Pulmonary artery endothelial cell (primary cell): ENCODE measurements at places on chromosomes 4 and X. TPM values are rescaled to one million over a fixed set of nuclear protein-coding genes. Genes with fewer than 3 reads are reported as not detected.

Gene TMEM144
- total RNA-seq = 3.4 and 4.9 TPM in 2 replicates

Gene TLR1
- total RNA-seq = 6.5 and 7.5 TPM in 2 replicates

Gene PRSS12
- 0.26 TPM in 1 of 2 replicates, not detected in the other for total RNA-seq

Gene LRP2BP
- total RNA-seq = 0.33 and 0.39 TPM in 2 replicates

Gene GPC4
- not detected in 2 replicates for total RNA-seq

Gene LRIT3
- 0.04 TPM in 1 of 2 replicates, not detected in the other for total RNA-seq

Gene SOD3
- total RNA-seq = not detected in 2 replicates

Gene APLN
- total RNA-seq = 83.9 and 224 TPM in 2 replicates

DNA sequence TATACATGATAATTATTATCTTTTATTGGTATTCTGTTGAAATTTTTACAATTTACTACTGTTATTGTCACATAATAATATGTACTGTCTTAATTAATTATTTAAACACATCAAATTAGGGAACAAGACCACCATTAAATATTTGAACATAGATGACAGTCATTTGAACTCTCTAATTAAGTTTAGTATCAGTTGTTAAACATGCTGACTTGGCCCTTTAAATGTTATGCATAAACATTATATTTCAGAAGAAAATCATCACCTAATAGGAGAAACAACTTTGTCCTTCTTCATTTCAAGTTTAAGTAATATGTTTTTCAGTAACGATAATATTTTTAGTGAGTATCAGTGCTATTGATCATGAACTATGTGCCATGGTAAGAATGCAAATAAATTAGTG, 623.5 kb upstream of the GNPDA2 start:
- DNase-seq = no peak

- no peak for DNase-seq
Measured at GRCh38 chr4:46506876-46507275, 116.9 kb upstream of the GABRA2 start.

DNA sequence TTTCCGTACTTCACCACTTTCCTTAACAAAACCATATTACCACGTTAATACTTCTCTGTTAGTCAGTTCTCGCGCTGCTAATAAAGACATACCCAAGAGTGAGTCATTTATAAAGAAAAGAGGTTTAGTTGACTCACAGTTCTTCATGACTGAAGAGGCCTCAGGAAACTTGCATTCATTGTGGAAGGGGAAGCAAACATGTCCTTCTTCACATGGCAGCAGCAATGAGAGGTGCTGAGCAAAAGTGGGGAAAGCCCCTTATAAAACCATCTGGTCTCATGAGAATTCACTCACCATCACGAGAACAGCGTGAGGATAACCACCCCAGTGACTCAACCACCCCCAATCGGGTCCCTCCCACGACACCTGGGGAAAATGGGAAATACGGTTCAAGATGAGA, 289.8 kb upstream of the CLNK start:
- no peak for DNase-seq

DNA sequence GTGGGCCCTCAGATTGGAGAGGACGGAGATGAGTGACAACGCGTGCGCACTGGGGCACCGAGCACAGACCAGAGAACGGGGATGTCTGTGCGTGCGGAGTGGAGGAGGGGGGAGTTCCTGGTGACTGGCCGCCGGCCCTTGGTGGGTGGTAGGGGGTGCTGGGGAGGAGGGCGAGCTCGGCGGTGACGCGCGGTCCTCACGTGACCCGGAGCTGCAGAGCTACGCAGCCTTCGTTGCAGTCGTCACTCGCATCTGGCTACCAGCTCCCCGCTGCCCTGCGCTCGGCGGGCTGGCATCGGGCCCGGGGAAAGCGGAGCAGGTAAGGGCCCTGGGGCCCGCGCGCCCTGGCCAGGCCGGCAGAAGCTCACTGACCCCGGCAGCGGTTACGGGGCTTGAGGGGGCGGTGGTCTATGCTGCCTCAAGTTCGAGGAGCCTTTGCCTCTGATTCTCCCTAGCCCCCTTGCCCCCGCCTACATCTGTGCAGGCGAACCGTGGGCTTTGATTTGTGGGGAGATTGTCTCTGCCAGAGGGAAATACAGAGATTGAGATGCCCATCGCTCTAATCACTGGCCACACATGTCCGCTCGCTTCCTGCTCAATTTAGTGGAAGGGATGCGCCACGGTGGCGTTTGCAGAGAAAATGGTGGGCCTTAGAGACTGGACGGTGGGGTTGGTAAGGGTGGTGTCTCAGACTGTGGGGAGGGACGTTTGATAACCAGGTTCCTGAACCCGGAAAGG, at the start of gene ARMCX4:
Gene ARMCX4, plus strand, starts transcription at position 245 of the 738 bp plus-strand sequence. CDS start 3,134 bp downstream, outside the sequence.
- DNase-seq = peak; percentile 24

- DNase-seq = no peak
Measured at GRCh38 chrX:31219174-31219573, 147.3 kb upstream of the FTHL17 start.

DNA sequence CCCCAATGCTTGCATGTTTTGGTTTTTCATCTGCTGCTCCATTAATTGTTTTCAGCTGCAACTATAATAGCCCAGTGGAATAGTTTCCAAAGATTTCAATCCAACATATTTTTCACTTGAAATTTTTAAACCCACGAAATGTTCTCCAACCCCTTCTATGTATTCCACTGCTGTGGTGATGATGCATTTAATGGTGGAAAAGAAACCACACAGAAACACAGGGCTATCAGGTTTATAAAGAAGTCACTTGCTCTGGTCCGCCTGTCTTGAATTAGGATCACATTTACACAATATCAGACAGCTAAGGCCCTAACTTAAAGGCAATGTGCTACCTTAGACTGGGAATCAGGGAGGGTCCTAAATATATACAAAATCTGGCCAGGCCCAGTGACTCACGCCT, 35.0 kb downstream of the OPHN1 start:
- DNase-seq = no peak

GRCh38 chrX:46636223-46636622, 62.7 kb downstream of the CHST7 start:
- DNase-seq = no peak

DNA sequence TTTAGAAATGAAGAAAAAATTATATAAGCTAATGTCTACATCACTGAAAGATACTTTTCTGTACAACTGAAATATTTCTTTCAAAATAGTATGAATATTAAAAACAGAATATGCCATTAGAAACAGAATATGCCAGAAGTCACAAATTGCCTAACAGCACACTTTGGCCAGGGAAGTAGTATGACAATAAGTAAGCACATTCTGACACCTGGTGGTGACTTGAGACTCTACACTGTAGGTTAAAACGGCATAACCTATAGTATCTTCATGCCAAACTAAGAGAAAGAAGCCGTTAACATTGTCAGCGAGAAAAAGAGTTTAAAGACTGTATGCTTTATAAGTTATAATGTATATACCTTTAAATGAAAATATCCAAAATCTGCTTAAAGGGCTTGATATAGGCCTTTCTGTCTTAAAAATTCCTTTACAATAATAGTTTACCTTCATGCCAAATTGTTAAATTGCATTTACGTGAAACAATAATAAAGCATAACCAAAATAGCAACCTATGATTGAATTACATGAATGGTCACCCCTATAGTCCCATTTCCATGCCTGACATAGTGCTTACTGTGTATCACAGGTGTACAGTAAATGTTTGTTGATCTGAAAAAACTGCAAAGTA, 32.8 kb downstream of the FAM13A start:
- peak; percentile 49 for DNase-seq

DNA sequence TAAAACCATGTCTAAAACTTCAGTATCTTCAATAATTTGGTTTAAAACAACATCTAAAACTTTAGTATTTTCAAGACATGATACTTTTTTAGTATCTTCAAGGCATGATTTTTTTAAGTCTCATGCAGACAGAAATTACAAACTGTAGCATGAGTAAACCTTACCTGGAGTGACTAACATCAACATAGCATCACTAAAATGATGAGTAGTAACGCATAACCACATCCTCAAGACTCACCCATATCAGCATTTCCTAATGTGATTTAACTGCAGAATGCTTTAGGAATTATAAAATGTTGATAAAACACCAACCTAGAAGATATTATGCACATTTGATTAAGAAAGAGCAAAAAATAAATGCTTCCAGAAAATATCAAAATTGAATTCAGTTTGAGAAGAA, 19.7 kb upstream of the EDNRA start:
- no peak for DNase-seq

DNA sequence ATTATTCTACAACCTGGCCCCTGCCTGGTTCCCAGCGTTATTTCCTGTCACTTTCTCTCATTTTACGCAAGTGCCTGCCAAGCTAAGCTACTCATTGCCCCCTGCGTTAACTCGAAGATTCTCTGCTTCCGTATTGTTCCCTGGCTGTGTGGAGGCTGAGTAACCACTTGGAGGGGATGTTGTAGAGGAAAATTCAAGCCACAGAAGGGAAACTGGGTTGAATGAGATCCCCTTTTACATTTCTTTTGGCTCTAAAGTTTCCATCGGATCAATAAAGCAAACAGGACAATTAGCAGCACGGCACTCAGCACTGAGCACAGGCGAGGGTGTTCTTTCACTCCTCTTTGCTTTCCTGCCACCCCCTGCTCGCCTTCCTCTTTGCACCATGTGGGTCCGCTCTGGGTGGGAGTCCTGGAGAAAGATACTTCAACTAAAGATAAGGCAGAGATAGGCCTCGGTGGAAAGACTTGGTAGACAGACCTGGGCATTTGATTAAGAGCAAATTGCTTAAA, 4.2 kb upstream of the TMSB4X start:
- no peak for DNase-seq

GRCh38 chr4:173346074-173346473, 11.9 kb upstream of the HMGB2 start:
- no peak for DNase-seq

DNA sequence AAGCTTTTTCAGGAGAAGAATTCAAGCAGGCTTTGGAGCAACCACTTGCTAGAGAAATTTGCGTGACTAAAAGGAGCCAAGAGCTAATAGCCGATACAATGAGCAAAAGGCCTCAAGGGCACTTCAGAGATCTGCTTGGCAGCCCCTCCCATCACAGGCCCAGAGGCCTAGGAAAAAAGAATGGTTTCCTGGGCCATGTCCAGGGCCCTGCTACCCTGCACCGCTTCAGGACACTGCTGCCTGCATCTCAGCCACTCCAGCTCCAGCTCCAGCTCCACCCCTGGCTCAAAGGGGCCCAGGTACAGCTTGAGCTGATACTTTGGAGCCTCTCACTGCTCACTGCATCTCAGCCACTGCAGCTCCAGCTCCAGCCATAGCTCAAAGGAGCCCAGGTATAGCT, 98.9 kb downstream of the FAM13A start:
- no peak for DNase-seq

- no peak for DNase-seq
Measured at GRCh38 chrX:107107459-107107858, 11.2 kb downstream of the RBM41 start.

- DNase-seq = no peak
Measured at GRCh38 chr4:8079031-8079885, 79.4 kb downstream of the ABLIM2 start.

DNA sequence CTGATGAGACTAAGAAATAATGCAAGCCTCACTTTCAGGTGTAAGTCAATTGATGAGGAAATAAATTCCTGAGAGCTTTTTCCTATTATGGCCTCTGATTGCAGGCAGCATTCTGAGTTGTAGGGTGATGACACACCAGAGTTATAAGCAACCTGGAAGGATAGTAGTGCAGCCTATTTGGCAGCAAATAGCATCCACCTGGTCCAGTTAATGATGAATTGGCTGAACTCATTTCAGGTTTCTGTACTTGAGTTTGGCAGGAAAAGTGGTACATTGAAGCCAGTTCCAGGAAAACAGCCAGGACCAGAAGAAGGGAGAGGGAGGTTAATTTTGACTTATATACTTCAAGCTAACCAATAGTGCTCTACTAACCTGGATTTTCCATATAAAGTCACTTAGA, 316.8 kb downstream of the NAF1 start:
- DNase-seq = no peak

DNA sequence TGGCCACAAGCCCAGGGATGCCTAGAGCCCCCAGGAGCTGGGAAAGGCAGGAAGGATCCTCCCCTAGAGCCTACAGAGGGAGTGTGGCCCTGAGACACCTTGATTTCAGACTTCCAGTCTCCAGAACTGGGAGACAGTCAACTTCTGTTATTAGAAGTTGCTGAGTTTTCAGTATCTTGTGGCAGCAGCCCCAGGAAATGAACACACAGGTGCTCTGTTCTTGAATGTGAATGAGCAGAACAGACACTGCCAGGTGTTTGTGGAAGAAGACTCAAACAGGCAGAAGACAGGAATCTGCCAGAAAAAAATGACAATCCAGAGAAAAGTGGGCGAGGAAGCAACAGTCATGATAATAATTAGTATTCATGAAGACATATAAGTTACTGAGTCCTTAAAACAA, 64.5 kb upstream of the STS start:
- DNase-seq = no peak

- DNase-seq = no peak
Measured at GRCh38 chr4:33334416-33334815, 2614.2 kb downstream of the PCDH7 start.

DNA sequence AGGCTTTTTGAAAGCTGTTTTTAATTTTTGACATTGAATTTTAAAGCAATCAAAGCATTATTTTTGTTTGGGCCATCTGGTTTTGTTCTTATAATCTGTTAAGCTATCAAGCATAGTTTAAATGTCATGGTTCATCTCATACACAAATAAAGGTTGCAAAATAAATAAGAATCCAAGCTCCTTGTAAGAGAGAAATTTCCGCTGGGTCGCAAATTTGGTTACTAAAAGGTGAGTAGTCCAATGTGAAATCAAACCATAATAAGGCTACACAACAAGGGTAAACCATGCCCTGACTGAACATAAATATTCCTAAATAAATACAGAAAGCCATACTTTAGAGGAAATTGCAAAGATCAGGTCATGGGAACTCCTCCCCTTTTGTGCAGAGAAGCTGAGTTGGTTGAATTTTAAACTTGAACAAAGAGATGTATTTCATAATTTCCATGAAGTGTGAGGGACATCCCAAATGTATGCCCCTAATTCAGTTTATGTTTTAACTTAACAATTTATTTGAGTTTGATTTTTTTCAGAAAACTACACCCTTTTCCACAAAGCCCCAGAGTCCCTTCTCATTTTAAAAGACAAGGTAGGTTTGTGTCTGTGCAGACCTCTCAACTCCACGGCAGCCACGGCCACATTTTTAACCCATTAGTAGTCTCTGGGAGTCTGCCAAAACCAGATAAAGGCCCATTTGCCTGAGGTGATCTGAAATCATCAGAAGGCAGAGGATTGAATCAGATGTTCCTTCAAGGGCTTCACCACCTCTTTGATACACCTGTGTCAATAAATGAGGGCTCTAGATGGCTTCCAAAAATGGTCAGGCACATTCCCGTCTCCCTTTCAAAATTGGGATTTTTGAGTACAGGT, 85.2 kb downstream of the PLAC1 start:
- no peak for DNase-seq

GRCh38 chrX:115493015-115493414, 68.0 kb upstream of the PLS3 start:
- no peak for DNase-seq

- no peak for DNase-seq
Measured at GRCh38 chr4:9969526-9970398, 51.5 kb downstream of the SLC2A9 start.

DNA sequence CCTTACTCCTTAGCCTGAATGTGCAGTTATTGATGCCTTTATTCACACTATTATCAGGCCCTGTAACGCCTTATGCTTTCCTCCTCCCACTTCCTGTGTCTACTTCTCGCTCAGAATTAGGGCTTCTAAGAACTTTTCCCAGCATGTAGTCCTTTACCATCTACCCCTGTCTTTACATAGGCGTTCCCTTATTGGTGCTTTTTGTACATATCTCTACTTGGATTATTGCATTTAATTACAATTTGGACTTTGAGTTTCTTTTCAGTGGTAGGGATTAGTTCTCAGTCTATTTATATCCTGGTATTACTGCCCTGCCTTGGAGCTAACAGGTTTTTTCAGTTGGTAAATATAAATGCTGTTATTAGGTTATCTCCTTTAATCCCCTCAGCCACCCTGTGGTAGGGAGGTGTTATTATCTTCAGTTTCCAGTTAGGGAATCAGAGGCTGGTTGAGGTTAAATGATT, 84.0 kb downstream of the RBPJ start:
- no peak for DNase-seq
